ENCODE measurements at places on chromosomes 3 and 15.

GRCh38 chr3:182636646-182637045 lies 156.7 kb upstream of the ATP11B start:
- no peak for DNase-seq

DNA sequence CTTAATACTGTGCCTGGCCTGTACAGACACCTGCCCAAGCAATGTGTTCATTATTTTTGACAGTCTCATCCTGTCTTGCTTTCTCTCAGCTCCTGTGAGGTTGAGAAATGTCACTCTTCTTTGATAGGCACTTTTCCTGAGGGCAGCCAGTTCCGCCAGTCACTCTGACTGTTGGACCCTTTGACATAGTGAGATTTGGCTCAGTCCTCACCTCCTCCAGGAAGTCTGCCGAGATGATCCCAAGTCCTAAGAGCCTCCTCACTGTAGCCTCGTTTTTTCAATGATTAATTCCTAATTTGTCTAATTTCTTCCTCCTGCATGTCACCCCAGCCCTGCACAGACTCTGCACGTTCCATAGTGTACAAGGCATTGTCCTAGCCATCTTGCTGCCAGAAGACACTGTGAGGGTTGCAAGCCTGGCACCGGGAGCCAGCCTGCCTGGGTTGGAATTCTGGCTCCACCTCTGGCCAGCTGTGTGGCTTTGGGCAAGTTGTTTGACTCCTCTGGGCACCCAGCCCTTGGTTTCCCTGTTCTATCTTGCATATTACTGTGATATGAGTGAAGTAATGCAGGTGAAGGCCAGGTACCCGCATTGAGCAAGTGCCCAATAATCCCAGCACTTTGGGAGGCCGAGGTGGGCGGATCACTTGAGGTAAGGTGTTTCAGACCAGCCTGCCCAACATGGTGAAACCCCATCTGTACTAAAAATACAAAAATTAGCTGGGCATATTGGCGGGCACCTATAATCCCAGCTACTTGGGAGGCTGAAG lies 24.3 kb downstream of the RPLP1 start:
- DNase-seq = no peak

DNA sequence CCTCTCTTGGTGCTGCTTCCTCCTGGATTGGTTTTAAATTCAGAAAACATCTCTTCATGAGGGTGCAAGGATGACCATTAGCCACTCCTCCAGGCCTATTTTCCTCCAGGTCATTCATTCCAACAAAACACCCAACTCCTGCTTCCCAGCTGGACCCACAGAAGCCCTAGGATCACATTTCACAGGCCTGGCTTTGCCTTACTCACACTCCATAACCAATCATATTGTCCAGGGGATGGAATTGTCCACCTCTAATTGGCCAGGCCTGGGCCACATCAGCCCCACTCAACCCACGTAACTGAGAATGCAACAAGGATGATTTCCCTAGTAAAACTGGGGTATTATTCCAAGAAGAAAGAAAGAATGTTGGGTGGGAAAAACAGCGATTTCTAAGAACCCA lies 616.7 kb upstream of the SUCLG2 start:
- DNase-seq = no peak

DNA sequence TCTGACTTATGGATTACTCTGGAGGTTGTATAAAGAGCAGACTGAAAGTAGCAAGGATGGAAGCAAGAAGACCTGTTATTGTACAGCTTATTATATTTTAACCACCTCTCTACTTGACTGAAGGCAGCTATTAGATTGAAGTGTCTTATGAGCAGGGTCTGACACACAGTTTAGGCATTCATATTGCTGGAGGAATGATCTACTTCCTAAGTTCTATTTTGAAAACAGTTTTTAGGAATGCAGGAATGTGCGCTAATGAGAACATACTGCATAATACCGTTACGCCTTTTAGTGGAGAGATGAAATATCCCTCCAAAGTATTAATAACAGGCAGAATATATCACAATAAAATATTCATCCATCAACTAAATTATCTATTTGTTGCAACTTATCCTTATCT lies 193.3 kb downstream of the ISL2 start:
- DNase-seq = no peak

DNA sequence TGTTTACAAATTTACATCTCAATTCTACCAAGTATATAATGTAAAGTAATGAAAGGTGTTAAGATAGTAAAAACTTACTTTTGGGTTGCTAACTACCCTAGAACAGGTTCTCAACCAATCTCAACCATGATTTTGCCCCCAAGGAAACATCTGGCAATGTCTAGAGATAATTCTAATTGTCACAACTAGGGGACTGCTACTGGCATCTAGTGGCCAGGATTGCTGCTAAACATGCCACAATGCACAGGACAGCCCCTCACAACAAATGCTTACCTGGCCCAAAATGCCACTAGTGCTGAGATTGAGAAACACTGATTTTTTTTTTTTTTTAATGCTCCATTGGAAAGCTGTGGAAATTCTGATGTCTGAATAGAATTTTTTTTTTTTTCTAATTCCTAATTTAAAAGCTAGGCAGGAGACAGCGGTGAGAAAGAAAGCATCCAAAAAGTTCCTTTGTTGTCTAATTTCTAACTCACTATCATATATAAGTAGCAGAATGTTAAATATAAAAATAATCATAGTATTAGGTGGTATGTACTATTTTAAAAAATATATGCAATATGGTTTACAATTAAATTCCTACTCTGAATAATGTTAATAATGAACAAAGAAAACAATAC lies 81.5 kb downstream of the TJP1 start:
- no peak for DNase-seq

DNA sequence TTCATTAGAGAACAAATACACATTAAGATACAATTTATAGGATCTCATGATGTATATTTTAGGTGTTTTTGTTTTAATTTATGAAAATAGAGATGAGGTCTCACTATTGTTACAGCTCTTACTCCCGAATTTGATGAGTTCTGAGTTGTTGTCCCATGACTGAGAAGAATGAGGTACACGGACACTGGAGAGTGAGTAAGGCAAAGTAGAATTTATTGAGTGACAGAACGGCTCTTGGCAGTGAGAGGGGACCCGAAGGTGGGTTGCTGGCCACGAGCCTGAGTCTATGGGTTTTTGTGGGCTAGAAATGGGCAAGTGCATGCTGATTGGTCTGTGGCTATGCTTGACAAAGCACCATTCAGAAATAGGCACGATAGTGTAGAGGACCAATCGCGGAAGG lies 3.1 kb upstream of the RNF168 start:
- DNase-seq = no peak

GRCh38 chr3:182729903-182730674 lies 63.2 kb upstream of the ATP11B start:
- DNase-seq = no peak

GRCh38 chr3:80733522-80734176 lies 965.9 kb upstream of the ROBO1 start:
- DNase-seq = no peak

DNA sequence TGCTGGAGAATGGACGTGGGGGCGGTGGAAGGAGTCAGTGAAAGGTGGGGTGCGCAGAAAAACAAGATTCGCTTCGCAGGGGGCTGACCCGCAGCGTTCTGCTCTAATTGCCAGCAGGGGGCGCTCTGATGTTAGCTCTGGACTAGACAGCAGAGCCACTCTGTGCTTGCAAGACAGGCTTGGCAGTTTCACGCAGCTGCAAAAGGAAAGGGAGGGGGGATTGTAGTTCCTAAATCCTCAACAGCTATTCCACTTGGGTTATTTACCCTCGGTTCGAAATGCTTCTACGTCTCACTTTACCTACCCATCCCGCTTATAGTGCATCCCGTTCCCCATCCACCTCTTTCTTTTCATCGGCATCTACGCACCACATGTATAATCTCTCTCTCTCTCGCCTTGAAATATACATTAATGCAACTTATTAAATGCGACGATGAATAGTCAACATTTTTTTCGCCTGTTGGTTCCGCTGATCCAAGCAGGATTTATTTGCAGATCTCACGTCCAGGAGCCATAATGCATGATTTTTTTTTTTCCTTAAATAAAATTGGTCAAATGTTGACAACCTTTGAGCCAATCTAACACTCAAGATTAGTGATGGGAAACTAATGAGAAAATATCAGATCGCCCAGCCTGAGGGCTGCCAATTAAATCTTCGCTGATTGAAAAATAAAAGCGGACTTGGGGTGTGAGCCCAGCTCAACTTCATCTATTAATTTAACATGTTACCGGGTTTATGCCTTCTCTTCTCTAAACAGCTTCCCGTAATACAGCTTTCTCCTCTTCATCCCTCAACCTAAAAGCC lies 216.4 kb downstream of the MEIS2 start:
- DNase-seq = peak; percentile 92

- no peak for DNase-seq
Measured at GRCh38 chr3:138351151-138351550, 2.8 kb downstream of the MRAS start.

- DNase-seq = no peak
Measured at GRCh38 chr3:184927796-184928315, 115.9 kb downstream of the VPS8 start.

- no peak for DNase-seq
Measured at GRCh38 chr3:94183551-94183950, 120.7 kb downstream of the NSUN3 start.

DNA sequence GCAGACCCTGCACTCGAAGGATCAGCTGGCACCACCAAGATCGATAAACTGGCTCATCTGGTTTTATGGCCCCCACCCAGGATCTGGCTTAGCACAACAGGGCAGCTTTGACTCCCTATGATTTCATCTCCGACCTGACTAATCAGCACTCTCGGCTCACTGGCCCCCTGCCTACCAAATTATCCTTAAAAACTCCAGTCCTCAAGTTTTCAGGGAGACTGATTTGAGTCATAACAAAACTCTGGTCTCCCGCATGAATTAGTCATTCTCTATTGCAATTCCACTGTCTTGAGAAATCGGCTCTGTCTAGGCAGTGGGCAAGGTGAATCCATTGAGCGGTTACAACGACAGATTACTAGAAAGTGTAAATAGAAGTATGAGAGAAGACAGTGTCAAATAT lies 521.9 kb upstream of the RGMA start:
- DNase-seq = no peak

DNA sequence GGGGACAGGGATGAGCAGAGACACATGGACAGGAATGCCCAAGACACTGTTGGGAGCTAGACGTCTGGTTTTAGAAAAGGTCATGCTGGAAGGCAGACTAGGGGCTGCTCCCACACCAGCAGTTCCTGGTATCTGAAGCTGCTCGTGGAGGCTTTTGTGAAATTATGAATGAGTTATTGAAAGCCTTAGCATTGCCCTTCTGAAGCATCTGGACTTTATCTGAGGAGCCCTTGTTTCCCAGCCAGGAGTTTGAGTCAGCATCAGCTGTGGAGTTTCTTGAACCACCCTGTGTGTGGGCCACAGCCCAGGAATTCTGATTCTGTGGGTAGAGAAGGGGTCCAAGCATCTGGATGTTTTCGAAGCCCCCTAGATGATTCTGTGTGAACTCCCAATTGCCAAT lies 258.7 kb downstream of the SLCO3A1 start:
- DNase-seq = no peak

- no peak for DNase-seq
Measured at GRCh38 chr15:62456011-62456920, 291.2 kb upstream of the C2CD4B start.

DNA sequence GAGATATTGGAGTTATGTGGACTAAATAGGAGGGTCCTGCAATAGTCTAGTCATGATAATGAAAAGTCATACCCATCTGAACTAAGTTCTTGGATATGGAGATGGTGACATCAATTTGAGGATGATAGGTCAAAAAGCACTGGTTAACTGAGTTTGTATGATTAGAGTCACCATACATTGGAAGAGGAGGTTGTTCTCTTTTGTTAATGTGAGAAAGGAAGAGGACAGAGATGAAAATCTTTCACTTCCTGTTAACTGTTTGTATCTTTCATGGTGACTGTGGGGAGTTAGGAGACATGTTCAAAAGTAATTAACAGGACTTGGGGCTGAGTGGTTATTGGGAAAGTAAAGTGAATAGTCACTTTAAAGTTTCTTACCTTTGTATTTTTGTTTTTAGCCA lies 11.1 kb downstream of the TMEM62 start:
- no peak for DNase-seq

- no peak for DNase-seq
Measured at GRCh38 chr15:67670647-67671305, 128.3 kb downstream of the MAP2K5 start.

DNA sequence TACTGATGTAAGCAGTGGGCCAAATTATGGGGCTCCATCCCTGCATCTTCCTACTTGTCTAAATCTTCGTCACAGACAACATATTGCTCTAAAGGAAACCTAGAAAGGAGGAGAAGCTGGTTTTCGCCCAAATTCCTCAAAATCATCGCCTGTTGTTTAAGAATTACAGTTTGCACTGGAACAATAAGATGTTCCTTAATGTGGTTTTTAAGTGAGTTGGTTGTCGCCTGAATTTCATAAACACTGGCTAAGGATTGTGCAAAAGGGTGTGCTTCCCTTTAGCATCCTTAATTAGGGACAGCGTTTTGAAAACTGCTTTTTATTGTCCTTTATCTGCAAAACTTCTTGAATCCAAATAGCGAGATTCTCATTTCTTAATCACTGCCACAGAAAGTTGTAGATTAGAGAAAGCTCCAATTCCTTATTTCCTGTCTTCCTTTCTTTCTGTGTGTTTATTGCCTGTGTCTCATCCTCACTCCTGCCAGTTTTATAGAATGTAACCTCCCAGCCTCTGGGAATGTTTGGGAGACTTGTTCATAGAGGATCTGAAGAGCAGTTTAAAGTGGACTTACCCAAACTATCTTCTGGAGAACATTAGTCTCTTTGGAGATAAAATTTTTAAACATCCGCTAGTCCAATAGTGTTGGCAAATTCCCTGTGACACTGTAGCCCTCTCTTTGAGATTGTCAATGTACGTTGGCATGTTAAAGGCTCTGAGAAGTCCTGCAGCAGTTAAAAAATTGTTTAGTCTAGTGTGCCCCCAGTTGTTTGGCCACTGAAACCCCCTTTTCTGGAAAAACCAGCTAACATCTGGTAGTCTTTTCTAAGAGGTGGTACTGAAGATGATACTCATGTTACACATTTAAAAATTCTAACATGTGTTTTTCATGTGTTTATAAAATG lies 50.4 kb downstream of the FLNB start:
- DNase-seq = no peak

DNA sequence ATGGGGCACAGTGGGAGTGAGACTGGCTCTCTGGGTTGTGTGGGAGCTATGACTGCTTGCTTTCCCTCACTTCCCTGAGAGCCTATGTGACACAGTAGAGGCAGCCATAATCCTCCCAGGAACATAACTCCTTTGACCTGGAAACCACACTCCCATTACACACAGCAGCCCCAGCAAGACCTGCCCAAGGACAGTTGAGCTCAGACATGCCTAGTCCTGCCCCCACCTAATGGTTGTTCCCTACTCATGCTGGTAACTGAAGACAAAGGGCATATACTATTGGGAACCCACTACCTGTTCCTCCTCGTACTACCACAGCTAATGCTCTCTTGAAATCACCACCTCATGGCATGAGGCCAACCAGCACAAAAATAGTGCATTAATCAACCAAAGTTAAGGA lies 550.4 kb upstream of the ARPP21 start:
- no peak for DNase-seq

DNA sequence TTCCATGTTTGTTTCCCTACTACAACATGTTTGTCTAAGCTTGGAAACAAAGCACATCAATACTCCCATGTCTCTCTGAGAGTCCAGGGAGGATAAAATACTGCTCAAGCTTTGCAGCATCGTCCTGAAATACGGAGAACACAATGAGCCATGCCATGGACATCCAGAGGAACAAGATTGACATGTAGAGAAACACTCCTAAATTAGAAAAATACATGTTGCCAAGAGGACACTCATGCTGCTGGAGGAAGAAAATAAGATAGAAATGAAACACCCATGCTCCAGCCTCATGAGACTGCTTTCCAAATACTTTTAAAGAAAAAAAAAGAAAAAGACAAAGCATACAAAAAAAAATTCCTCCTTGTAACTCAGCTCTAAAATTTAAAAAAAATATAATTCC lies 387.0 kb downstream of the ERC2 start:
- DNase-seq = no peak

GRCh38 chr3:44018926-44019325 lies 222.8 kb upstream of the TOPAZ1 start:
- no peak for DNase-seq
